ENCODE measurements at places on chromosomes 12 and 14.

GRCh38 chr12:45986641-45987339, 3.6 kb downstream of the SCAF11 start:
- no peak for DNase-seq

DNA sequence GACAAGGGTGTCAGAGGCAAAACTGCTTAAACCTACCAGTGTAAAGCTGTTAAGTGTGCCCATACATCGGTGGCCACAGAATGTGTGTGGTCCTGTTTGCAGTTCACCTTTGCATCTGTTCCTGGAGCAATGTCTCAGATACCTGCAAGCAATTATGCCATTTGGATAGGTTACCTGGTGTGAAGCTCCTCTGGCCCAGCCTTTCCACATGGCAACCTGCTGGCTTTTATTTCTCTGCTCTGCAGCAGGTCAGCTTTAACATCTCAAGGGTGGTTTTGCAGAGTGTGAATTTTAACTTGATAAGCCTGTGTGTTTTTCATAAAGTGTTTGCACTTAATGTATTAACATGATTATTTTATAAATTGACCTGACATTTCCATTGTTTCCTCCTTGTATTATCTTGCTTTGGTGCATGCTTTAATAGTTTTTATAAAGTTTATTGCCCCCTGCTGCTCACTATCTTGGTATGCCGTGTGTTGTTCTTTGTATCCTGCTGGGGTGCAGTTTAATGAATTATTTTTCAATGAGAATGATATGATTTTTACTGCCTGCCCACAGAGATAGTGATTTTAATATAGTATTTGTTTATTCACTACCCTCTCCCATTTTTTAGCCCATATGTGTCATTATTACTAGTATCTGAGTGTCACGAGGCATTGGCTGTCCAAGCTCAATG, 403.8 kb downstream of the NPAS3 start:
- peak; percentile 63 for DNase-seq

DNA sequence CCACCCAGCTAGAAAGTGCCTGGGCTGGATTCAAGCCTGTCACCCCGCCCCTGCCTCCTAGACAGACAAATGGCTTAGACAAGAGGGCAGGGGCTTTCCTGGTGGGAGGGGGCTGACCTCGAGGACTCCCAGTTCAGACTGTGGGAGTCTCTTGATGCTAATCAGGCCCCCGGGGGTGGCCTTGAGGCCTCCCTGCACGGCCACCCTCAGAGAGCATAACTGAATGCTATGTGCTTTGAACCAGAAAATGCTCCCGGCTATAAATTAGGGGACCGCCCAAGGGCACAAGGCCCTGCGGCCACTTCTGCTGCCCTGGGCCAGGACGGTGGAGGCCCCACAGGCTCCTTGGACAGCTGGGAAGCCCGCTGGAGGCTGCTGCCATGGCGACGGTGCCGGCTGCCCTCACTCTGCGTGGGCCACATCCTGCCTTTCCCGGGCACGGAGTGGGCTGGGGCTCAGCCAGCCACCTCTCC, 111.0 kb upstream of the NCOR2 start:
- no peak for DNase-seq

DNA sequence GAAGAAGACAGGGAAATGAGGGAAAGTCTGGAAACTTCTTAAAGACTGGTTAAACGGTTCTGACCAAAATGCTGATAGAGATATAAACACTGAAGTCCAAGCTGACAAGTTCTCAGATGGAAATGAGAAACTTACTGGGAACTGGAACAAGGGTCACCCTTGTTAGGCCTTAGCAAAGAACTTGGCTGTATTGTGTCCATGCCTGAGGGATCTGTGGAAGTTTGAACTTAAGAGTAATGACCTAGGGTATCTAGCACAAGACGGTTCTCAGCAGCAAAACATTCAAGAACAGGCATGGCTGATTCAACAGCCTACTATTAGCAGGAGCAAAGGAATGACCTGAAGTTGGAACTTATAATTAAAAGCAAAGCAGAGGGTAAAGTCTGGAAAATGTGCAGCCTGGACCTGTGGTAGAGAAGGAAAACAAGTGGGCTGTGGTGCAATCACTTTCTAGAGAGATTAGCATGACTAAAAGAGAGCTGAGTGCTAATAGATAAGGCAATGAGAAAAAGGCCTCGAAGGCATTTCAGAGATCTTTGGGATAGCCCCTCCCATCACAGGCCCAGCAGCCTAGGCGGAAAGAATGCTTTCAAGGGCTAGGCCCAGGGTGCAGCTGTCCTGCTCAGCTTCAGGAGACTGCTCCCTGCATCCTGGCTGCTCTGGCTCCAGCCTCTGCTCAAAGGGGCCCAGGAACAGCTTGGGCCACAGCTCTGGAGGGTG, 60.3 kb downstream of the ATP2B1 start:
- DNase-seq: no peak

- DNase-seq: peak; percentile 76
Measured at GRCh38 chr12:53701518-53702264, 25.6 kb downstream of the CALCOCO1 start.

DNA sequence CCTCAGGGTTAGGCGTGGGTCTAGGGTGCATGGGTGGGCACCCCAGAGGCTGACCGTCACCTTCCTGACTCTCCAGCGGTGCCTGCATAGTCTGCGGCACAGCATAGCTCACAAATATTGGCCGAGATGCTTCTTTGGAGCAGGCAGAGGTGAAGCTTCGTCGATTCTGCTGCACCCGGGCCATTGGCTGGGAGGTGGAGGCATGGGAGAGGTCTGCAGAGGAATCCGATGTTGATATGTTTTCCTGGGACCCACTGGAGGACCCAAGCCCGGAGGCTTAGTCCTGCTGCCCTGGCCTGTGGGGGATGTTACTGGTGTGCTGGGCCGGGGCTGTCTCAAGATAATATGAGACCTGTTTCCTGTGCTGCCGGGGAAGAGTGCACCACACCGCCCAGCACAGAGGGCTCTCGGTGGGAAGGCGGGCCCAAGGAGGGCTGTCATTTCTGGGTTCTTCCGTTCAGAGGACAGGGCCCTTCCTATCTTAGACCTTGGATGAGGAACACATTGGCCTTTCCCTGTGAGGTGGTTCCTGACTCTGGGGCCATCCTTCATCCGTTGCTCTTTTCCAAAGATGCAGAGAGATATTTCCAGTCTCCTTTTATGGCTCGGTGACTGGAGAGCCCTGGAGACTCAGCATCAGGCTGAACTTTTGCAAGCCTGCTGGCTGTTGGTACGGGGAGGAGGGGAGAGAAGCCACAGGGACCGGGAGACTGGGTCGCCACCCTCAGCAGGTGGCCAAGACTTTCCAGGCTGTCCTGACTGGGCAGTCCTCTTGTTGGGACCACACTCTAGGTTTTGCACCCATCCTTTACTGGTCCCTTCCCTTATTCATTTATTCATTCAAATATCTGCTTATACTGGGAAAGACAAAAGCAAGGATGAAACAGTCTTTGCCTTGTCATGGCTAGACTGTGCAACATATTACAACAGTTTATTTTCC, 143.5 kb downstream of the TSPAN9 start:
- no peak for DNase-seq

DNA sequence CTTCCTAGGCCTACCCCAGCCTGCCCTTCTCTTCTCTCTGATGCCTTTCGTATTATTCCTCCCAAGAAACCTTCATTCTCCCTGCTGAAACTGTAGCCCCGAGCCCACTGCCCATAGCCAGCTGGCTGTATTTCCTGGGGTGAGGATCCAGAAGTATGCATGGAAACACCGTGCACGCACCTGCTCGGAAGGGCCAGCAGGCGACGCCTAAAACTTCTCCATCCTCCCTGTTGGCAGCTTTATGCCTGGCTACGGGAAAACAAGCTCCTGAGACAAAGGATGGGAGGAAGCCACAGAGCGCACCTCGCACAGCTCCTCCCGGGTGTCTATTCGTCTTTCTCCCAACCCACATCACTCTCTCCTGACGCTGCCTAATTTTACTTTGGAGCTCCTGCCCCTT, 69.0 kb upstream of the CAPRIN2 start:
- no peak for DNase-seq
